Keratinocyte (primary cell): ENCODE measurements at places on chromosomes 4 and X. TPM values are rescaled to one million over a fixed set of nuclear protein-coding genes. Genes with fewer than 3 reads are reported as not detected.
A peak's percentile ranks its signal among the peaks of the same experiment; 100 is the strongest.

- H3K4me3 ChIP-seq, result no peak overlapping the region
- no peak for DNase-seq
- no peak overlapping the region for H3K27ac ChIP-seq
- H3K4me1 ChIP-seq, result peaks cover 4% of the 10 kb centered on the region
- no peaks in the 10 kb centered on the region for H3K36me3 ChIP-seq
- H3K27me3 ChIP-seq, result no peaks in the 10 kb centered on the region
Observed at GRCh38 chr4:105050896-105051295, 95.8 kb upstream of the TET2 start.

DNA sequence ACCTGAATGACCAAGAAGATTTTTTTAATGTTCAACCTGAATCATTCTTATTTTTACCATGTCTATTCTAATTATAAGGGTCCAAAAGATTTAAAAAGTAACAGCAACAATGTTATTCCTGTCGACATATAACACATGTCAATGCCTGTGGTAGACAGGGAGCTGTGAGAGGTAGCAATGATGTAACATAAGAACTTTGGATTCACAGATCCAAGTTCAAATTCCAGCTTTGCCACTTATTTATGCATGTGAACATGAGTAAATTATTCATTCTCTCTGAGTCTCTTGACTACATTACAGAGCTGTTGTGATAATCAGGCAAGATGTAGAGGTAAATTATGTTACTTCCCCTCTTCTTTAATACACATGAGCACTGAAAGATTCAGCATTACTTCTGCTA lies 54.5 kb downstream of the KLHL8 start:
- H3K4me3 ChIP-seq, result no peak overlapping the region
- H3K4me1 ChIP-seq, result no peaks in the 10 kb centered on the region
- no peak overlapping the region for H3K27ac ChIP-seq
- H3K27me3 ChIP-seq, result no peaks in the 10 kb centered on the region
- H3K36me3 ChIP-seq, result no peaks in the 10 kb centered on the region

GRCh38 chr4:3040452-3041191 lies 33.7 kb downstream of the HTT-AS start:
- no peak overlapping the region for H3K27ac ChIP-seq
- H3K4me1 ChIP-seq, result peaks cover 29% of the 10 kb centered on the region
- H3K27me3 ChIP-seq, result peaks cover 16% of the 10 kb centered on the region
- no peaks in the 10 kb centered on the region for H3K36me3 ChIP-seq

DNA sequence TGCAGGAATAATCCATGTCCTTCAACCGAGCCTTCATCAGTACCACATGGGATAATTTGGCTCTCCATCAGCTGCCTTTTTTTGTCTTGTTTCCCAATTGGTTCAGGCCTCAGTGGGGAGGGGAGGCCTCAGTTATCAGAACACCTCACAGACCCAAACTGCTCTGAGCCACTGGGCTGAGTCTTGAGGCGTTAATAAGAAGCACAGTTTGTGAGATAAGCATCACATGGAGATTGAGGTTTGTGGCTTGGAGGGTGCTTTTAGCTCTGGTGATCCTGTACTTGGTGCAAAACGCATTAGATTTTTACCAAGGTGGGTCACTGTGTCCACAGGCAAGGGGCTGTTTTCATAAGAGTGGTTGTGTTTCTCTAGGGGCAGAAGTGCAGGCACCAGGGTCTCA lies 82.8 kb upstream of the HPF1 start:
- no peak overlapping the region for H3K4me3 ChIP-seq
- H3K4me1 ChIP-seq, result no peaks in the 10 kb centered on the region
- H3K36me3 ChIP-seq, result no peaks in the 10 kb centered on the region
- H3K27ac ChIP-seq, result no peak overlapping the region
- no peak for DNase-seq

DNA sequence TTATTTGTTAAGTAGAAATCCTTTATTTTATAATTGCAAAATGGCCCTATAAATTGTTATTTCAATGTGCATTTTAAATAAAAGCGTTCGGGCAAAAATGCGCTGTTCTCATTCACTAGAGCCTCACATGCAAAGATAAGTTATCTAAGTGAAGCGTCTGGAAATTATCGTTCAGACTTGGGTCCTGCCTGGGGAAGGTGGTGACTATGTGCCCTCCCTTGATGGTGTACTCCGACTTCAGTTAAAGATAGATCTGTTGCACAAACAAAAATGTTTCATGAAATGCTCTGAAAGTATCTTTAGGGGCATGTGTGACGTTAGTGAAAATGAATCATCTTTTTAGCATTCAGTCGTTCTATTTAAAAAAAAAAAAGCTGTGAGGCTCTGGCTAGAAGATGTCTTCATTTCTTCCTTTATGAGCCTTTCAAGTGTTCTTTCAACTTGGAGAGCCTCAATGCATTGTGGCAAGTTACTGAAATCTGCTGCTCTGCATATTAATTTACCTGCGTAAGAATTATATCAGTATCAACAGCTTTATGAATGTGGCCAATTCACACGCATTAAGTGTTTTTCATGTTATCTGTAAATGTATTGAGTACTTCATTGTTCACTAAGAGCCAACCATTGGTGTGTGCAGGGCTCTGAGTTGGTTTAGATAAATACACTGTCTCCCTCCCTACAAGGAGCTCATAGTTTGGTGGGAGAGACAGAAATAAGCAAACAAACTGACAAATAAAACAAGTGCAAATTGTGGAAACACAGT lies 83.0 kb downstream of the AFF1 start:
- H3K27ac ChIP-seq, result no peak overlapping the region
- no peaks in the 10 kb centered on the region for H3K36me3 ChIP-seq
- DNase-seq, result no peak
- peaks cover 24% of the 10 kb centered on the region for H3K4me1 ChIP-seq

DNA sequence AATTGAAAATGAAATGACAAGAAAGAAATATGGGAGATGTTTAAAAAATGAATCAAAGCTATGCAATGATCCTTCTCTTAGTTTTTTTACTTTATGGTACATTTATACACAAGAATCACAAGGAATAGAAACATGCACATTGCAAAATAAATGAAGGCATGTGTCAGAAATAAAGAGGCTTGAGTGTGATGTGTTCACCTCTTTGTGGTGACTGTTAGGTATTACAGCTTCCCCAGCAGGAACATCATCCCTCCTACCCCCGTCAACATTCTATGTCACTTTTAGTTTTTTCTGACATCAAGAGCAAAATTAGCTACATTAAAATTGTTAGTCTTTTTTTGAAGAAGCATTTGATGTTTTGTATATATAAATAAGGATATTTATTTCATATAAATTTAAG lies 214.8 kb downstream of the SLC4A4 start:
- no peaks in the 10 kb centered on the region for H3K36me3 ChIP-seq
- H3K4me1 ChIP-seq, result no peaks in the 10 kb centered on the region
- H3K27me3 ChIP-seq, result no peaks in the 10 kb centered on the region
- no peak overlapping the region for H3K4me3 ChIP-seq

DNA sequence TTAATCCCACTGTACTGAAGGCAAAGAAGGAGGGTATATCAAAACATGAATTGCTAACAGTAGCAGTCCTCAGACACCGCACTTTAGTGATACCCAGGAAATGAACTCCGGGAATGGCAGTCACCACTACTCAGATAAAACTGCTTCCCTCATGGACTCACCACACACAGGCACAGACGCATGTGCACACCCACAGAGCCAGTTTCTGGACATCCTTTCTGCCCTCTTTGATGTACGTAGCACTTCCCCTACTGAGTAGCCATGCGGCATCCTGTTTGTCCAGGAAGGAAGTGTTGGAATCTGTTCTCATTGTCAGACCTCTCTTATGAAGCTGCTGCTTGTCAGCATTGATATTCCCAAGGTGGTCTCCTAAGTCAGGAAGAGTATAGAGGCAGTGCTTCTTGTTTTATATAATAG lies 95.7 kb downstream of the DCLK2 start:
- DNase-seq, result no peak
- no peaks in the 10 kb centered on the region for H3K27me3 ChIP-seq
- peaks cover 11% of the 10 kb centered on the region for H3K4me1 ChIP-seq
- H3K27ac ChIP-seq, result no peak overlapping the region

- no peak overlapping the region for H3K27ac ChIP-seq
- H3K4me3 ChIP-seq, result no peak overlapping the region
- no peaks in the 10 kb centered on the region for H3K27me3 ChIP-seq
- H3K4me1 ChIP-seq, result peaks cover 6% of the 10 kb centered on the region
- no peak for DNase-seq
Observed at GRCh38 chr4:169573889-169574288, 38.5 kb downstream of the NEK1 start.

GRCh38 chr4:185396724-185397385 lies at the start of gene ANKRD37:
Gene ANKRD37 (plus strand): TSS chr4:185396841. CDS start chr4:185396924, 83 bp downstream.
- H3K4me1 ChIP-seq, result peaks cover 19% of the 10 kb centered on the region
- H3K27me3 ChIP-seq, result no peaks in the 10 kb centered on the region
- DNase-seq, result no peak
- H3K27ac ChIP-seq, result peak within 1 kb of the TSS; percentile 93

DNA sequence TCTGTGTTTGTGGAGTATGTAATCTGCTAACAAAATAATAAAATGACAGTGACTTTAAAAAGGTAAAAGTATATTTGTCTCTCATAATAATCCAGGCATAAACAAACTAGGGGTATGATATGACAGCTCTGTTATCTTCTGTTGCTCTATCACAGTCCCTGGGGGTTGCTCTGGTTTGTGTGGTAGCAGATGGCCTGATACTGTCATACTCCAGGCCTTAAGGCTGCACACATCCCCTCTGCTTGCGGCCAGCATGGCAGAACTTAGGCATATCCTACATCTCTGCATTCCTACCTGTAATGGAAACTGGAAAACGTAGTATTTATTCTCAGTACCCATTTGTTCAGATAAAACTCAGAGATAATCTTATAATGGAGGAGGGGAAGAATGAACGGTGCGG lies 117.9 kb upstream of the HAND2 start:
- no peaks in the 10 kb centered on the region for H3K4me1 ChIP-seq
- no peak overlapping the region for H3K27ac ChIP-seq
- no peaks in the 10 kb centered on the region for H3K27me3 ChIP-seq
- no peak for DNase-seq
- no peaks in the 10 kb centered on the region for H3K36me3 ChIP-seq
- no peak overlapping the region for H3K4me3 ChIP-seq

- no peak for DNase-seq
- H3K27me3 ChIP-seq, result no peaks in the 10 kb centered on the region
- H3K36me3 ChIP-seq, result no peaks in the 10 kb centered on the region
- no peak overlapping the region for H3K4me3 ChIP-seq
- H3K4me1 ChIP-seq, result peaks cover 11% of the 10 kb centered on the region
- peak overlapping the region; percentile 36 for H3K27ac ChIP-seq
Observed at GRCh38 chrX:148872161-148872535, 371.7 kb downstream of the AFF2 start.

DNA sequence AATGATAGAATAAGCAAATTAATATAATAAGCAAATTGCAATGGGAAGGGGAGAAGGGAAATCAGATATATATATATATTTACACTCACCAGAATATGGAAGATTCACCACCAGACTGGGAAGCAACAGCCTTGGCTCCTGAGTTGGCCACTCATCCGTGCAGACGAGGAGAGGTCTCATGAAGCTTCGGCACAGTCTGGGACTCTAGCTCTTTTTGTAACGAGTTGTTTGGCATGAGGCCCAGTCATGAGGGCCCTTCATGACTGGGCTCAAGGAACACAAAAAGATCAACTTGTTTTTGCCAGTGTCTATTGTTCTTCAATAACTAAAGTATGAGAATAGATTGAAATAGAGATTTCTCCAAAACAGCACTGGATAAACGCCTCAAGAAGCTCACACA lies 176.4 kb downstream of the ADGRA3 start:
- no peaks in the 10 kb centered on the region for H3K4me1 ChIP-seq
- H3K4me3 ChIP-seq, result no peak overlapping the region
- H3K36me3 ChIP-seq, result no peaks in the 10 kb centered on the region
- H3K27ac ChIP-seq, result no peak overlapping the region
- no peak for DNase-seq
- no peaks in the 10 kb centered on the region for H3K27me3 ChIP-seq

DNA sequence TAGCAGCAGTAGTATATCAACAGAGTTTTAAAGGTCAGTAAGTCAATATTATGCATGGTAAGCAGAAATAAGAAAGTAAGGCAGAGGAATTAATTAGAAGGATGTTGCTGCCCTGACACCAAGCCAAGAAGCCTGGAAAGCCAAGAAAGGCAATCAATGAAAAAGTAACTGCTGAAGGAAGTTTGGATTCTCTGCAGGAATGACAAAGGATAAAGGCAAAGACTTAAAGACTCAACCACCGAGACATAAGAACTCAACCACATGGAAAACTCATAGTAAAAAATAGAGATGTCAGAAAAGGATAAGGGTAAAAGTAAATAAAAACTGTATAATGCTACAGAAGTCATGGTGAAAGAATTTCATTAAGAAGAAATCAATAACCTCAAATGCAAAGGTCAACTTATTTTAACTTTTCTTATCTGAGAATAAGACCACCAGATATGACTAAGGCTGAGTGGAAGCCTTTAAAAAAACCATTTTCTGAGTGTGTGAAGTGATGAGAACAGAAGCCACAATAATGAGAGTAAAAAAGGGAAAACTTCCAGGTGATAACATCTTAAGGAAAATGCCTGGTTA lies 55.2 kb downstream of the NEK1 start:
- no peak overlapping the region for H3K27ac ChIP-seq
- no peak for DNase-seq
- H3K27me3 ChIP-seq, result no peaks in the 10 kb centered on the region
- no peak overlapping the region for H3K4me3 ChIP-seq
- no peaks in the 10 kb centered on the region for H3K4me1 ChIP-seq
- no peaks in the 10 kb centered on the region for H3K36me3 ChIP-seq

GRCh38 chrX:155857561-155857960 lies 23.6 kb upstream of the VAMP7 start:
- no peak for DNase-seq
- no peak overlapping the region for H3K27ac ChIP-seq
- H3K4me1 ChIP-seq, result no peaks in the 10 kb centered on the region
- no peak overlapping the region for H3K4me3 ChIP-seq
- no peaks in the 10 kb centered on the region for H3K27me3 ChIP-seq

- no peaks in the 10 kb centered on the region for H3K27me3 ChIP-seq
- no peaks in the 10 kb centered on the region for H3K36me3 ChIP-seq
- H3K4me1 ChIP-seq, result peaks cover 7% of the 10 kb centered on the region
- DNase-seq, result no peak
- H3K4me3 ChIP-seq, result no peak overlapping the region
Observed at GRCh38 chr4:52846502-52846901, 15.6 kb upstream of the RASL11B start.

DNA sequence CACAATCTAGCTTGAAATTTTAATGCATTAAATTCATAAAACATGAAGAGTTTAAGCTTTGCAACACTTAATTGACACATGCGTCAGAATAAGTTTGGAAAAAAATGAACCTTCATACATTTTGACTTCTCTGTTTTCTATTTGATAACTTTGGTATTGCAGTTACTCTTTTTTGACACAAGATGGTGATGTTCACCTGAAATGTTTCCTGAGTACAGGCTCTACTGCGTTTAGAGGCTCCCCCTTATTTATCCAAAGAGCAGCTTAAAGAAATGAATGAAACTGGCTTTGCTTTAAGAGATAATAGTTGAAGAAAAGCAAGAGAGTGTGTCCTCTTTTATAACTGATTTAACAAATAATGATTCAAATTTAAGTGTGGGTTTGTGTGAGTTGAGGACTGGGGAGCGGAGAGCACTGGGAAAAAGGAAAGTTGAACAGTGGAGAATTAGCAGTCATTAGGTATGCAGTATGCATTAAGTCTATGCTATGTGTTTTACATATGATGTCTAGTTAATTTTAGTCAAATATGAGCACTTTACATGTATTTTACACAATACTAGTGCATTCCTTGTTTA lies 180.6 kb upstream of the NUDT6 start:
- H3K27me3 ChIP-seq, result no peaks in the 10 kb centered on the region
- H3K4me3 ChIP-seq, result no peak overlapping the region
- H3K36me3 ChIP-seq, result no peaks in the 10 kb centered on the region
- H3K4me1 ChIP-seq, result no peaks in the 10 kb centered on the region
- DNase-seq, result no peak

The AMTN gene
- not detected in 3 replicates for polyA plus RNA-seq

The ASB12 gene
- polyA plus RNA-seq, result 0.09 TPM in 1 of 3 replicates, not detected in the others

The CABS1 gene
- not detected in 3 replicates for polyA plus RNA-seq

The CT83 gene
- polyA plus RNA-seq, result not detected in 3 replicates

The TACR3 gene
- polyA plus RNA-seq, result not detected in 3 replicates

The DNAAF6 gene
- polyA plus RNA-seq, result not detected in 3 replicates

The FAM9B gene
- polyA plus RNA-seq, result not detected in 3 replicates

The CENPVL2 gene
- polyA plus RNA-seq, result not detected in 3 replicates
